ENCODE measurements at places on chromosomes 12 and 14.

DNA sequence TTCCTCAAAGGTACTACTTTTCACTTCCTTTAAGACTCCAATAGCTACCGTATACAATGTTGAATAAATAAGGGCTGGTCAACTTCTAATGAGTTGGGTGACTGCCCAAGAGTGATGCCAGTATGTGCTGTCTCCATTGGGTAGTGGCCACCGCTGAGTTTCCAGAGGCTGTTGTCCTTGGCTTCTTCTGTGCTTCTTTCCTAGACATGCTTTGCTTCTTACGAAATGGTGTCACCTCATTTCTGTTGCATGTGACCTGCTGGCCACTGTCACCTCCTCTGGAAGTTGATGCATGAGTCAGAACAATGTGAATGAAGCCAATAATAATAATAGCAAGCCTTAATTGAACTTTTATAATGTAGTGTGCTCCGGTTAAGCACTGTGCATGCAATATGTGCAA is 7.5 kb upstream of the NID2 start:
- DNase-seq, result no peak

DNA sequence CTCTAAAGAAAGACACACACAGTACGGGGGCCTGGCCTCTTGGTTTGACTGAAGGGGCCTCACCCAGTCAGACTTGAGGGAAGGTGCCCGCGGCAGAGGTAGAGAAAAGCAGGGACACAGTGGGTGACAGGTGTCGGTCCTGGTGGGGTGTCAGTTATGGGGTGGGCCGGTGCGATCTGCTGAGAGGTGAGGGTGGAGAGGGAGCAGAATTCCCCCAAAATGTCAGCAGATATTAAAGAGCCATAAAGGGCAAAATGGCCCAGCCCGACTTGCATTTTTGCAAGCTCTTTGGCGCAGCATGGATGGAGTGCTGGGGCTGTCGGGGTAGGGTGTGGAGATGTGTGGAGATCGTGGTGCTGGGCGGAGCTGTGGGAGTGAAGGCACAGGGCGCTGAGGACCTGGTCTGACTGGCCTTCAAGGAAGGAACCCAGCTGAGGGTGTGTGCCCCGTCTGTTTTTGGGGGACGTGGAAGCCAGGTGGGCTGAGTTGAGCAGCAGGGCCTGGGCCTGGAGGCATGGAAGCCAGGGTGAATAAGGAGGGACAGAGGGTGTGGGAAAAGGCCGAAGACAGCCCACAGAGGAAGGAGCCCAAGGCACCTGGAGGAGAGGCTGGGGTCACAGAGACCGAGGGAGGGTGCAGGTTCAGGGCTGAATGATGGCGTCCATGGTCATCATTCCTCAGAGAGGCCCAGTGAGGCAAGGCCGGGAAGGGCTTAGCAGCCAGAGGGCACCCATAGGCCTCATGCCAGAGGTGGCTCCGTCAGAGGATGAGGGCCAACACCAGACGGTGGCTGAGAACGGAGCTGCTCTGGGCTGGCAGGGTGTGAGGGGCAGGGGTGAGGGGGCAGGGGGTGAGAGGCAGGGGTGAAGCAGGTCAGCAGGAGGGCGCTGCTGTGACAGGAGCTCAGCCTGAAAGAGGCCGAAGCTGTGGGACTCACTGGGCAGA is 48.2 kb upstream of the DYNC1H1 start:
- DNase-seq, result no peak

DNA sequence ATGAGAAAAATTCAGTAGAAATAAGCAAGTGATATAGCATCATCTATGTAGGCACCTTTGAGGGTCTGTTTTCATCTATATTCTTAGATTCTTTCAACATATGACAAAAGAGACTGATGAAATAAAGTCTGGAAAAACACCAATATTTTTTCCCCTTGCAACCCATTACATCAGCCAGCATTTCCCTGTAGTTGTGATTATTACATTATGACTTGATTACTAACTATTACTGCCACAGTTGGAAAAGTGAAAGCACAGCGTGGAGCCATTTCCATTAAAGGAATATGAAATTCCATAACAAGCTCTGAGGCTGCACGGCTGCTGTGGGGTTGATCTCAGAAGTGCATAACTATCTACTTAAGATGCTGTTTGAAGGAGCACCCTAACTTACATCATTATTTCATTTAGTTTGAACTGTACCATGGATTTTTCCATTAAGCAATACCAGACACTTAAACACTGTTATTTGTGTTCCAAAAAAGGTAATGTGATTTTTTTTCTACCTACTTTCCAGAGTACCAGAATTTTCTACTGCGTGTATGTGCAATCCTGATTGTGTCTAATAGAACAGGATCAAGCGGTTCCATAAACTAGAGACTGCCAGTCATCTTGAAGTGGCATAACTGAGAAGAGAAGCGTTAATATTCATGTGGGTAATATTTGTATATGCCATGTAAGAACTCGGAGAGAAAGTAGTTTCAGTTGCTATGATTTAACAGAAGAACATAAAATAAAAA is 405.5 kb downstream of the MDGA2 start:
- DNase-seq, result no peak

DNA sequence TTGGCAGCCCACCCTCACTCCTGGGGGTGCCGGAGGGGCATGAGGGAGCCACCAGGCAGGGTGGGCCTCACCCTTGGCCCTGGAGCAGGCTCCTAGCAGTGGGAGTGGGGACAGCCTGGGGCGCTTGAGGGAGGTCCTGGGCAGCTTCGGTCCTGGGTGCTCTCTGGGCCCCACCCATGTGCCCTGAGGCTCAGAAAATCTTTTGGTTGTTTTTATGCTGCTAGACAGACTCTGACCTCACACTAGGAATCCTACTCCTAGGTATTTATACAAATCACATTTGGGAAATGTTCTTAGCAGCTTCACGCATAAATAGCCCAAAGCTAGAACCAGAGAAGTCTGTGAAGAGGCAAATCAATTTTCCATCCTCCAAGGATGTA is 10.9 kb upstream of the ULK1 start:
- DNase-seq, result no peak

GRCh38 chr14:71621980-71622605 is 310.1 kb upstream of the RGS6 start:
- no peak for DNase-seq

DNA sequence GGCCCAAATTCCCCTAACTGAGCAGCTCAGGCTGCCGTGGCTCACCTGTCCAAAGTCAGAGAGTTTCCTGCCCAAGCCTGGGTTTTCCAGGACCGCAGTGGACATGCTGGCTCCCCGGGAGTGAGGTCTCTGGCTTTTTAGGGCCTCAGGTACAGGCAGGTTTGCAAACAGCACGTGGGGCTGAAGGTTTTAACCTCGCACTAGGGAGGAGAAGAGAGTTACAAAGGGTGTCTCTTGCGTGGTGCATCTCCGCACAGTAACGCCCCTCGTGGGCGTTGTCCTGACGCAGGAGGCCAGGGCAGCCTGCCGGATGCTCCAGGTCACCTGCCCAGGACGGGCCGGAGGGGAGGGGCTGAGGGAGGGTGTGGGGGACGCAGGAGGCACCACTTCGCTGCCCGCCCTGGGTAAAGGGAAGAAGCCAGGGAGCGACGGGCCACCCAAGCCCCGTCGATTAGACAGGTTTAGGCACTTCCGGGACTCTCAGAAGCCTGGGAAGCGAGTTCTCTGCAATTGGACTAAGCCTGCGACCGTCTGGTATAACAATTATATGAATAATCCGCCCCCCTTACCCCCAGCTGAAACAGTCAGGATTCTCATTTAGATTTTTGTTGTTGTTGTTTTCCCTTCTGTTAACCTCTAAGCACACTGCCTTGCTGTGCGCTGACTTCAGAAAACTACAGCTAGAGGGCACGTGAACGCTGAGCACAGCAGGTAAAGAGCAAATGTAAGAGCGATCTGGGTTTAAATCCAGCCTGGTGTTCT is at the start of gene PAH:
Gene PAH, minus strand, starts transcription at position 219 of the 762 bp plus-strand sequence. Its CDS starts 114 bp downstream, at position 105.
- no peak for DNase-seq

- no peak for DNase-seq
Measured at GRCh38 chr12:116140529-116140928, 137.0 kb downstream of the MED13L start.

- no peak for DNase-seq
Measured at GRCh38 chr12:107662484-107662883, 23.1 kb upstream of the PWP1 start.

GRCh38 chr12:127262615-127263014 is 1004.4 kb upstream of the TMEM132C start:
- no peak for DNase-seq

- DNase-seq, result no peak
Measured at GRCh38 chr12:113889891-113890581, 76.1 kb downstream of the RBM19 start.

GRCh38 chr14:90781876-90782275 is 34.4 kb downstream of the TTC7B start:
- DNase-seq, result no peak

DNA sequence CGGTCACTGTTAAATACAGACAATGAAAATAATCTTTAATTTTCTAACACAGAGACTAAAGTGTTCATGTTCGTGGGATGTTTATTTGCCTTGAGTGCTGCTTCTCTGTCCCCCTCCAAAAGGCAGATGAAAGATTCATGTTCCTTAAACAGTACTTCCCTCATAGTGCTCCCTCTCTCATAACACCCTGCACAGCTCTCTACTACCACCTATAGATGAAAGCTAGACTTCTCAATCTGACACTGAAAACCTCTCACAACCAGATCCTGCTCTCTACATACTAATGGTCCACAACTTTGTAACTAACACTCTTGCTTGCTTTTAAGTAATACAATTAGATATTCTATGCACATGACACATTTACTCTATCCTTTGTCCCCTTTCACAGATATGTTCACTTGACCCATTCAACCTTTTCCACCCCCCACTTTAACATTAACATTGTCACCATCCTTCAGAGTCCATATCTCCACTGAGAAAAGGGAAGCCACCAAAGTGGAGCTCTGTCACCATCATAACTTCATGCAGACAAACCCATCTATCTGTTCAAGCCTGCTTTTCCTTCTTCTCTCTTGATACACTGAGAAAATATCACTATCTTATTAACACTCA is 266.4 kb upstream of the USP15 start:
- DNase-seq, result no peak

GRCh38 chr12:126337556-126338441 is 1272.6 kb downstream of the AACS start:
- DNase-seq, result no peak

DNA sequence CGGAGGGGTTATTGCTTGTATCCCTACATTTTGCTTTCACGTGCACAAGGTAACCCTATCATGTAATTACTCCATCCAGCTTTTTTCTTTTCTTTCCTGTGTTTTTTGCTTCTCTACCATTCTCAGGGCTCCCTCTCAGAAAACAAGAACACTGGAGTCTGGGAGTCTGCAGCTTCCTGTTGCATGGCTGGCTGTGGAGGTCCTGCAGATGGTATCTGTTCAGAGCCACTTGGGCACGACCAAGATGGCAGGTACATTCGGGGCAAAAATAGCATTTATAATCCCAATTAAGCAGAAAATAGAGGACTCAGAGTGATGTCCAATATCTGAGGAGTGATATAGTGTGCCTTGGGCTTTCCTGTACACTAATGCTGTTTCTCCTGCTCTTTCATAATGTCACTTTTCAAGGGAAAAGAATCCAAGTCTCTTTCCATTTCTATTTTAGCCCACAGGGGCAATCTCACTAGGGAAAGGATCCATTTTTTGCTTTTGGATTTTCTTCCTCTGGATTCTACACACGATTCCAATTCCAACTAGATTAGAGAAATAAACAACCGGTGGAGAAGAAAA is 3.2 kb upstream of the NUMB start:
- no peak for DNase-seq

GRCh38 chr12:50589650-50590435 is 85.1 kb downstream of the DIP2B start:
- no peak for DNase-seq

DNA sequence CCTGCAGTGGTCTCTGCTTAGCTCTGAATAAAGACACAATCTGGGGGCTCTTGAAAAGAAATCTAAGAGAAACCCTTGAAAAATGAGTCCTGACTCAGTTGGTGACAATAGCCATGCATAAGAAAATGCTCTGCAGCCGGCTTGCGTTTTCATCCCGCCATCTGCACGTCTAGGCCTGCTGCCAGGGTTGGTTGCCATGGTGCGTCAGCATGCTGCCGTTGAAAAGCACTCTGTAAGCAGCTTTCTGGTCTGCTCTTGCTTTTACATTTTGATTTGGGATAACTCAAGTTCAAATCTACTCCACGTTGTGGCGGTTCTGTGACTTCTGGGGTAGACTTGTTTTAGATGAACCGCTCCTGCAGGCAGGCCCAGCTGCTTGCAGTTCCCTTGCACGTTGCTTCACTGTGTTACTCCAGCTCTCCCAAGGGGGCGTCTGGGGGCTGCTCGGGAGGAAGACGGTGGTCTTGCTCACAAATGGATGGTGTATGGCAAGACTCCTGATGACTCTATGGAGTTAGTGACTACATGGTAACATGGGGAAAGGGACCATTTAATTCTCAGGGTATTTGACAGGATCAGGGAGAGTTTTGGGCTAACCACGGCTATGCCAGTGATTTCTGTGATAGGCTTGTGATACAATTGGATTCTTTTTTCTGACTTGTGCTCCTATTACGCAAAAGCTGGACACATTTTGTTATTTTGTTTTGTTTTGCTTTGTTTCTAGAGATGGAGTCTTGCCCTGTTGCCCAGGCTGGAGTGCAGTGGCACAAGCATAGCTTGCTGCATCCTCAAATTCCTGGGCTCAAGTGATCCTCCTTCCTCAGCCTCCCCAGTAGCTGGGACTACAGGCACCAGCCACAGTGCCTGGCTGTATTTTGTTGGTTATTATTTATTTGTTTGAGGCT is 15.8 kb downstream of the WNT5B start:
- no peak for DNase-seq

DNA sequence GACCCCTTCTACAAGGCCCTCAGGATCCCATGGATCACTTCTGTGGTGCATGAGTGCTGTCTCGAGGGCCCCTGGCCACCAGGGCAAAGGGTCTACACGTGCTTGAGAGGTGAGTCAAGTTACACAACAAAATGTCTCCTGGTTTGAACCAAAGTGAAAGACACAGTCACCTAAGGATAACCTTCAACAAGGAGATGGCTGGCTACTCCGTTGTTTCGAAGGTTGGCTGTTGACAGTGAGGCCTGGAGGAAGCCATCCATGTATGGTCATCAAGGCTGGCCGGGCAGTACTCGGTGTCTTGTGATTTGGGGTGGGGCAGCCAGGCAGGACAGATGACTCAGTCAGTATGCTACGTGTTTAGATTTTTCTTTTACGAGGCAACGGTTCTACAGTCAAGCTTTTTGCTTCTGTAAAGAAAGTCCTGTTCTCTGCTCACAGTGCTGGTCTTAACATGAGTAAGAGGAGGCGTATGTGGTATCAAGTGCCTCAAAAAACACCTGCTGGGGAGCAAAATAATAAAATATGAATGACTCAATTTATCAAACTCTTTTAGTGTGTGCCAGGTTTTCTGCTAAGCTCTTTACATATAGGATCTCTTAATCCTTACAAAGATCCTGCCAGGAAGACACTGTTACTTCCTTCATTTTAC is 18.0 kb upstream of the NT5DC3 start:
- no peak for DNase-seq

GRCh38 chr12:63888908-63889635 is 44.6 kb downstream of the SRGAP1 start:
- DNase-seq, result no peak

All from stimulated activated CD4-positive, alpha-beta T cell treated with anti-CD3 and anti-CD28 coated beads, Interleukin-1b, Interleukin-23, amount 100 ng/mL, for 4 hours (primary cell).